Fibroblast of gingiva (primary cell): ENCODE measurements at places on chromosomes 7 and 10.

DNA sequence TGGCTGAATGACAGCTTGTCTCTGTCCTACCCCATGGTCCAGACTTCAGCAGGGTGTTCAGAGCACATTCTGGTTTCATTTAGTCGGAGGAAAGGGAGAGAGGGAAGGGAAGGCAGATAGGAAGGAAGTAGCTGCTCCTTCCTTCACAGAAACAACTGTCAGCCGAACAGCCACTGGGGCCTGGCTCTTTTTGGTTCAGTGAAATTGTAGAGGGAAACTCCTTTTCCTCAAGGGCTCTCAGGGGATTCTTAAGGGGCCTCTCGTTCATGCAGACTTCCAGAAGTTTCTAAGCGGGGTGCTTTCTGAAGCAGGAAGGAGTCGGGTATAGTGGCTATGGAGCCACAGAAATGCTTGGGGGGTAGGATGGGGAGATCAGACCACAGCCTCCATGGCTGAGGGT is 56.4 kb downstream of the TLL2 start:
- no peak for DNase-seq

GRCh38 chr7:19112274-19113001 is 5.0 kb downstream of the TWIST1 start:
- peak; percentile 98 for DNase-seq

- DNase-seq = peak; percentile 26
These were observed 8.2 kb downstream of the MINDY3 start for GRCh38 chr10:15852111-15852557.

DNA sequence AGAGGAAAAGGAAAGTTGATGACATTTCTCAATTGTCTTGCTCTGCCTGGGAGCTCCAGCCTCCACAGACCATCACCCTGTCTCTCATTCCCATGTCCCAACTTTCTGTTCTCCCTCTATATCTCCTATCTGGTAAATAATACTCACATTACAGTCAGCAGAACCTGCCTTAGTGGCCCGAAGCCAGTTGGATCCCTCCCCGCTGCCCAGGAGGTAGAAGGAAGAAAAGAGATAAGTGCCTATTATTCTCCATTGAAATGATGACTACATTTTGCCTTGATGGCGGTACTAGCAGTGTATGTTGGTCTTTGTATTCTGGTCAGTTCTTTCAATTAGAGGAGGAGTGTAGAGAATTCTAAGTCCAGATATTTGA is 91.9 kb downstream of the CSTF2T start:
- no peak for DNase-seq

GRCh38 chr10:49761201-49761788 is 828 bp downstream of the OGDHL start:
- DNase-seq = no peak

- DNase-seq = peak; percentile 65
These were observed 518 bp downstream of the WAPL start for GRCh38 chr10:86520871-86521677.

- DNase-seq = no peak
These were observed 44.4 kb downstream of the DNAH11 start for GRCh38 chr7:21587139-21587784.

DNA sequence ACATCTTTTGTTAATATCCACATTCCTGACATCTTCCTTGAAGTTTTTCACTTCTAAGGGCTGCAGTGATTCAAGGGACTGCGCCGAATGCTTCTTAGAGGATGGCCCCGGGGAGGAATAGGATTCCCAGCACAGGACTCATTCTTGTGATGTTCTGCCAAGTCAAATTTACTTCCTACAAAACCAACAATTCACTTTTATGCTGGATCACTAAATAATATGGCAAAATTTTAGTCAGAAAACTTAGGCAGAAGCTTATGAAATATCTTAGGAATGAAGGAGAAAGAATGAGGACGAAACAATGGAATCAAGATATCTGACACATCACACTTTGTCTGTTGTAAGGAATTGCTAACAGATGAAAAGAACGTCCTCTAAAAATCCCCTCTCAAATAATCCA is 151.5 kb downstream of the JAZF1 start:
- DNase-seq = no peak

GRCh38 chr7:6359734-6360133 is 87.3 kb upstream of the CYTH3 start:
- DNase-seq = no peak

DNA sequence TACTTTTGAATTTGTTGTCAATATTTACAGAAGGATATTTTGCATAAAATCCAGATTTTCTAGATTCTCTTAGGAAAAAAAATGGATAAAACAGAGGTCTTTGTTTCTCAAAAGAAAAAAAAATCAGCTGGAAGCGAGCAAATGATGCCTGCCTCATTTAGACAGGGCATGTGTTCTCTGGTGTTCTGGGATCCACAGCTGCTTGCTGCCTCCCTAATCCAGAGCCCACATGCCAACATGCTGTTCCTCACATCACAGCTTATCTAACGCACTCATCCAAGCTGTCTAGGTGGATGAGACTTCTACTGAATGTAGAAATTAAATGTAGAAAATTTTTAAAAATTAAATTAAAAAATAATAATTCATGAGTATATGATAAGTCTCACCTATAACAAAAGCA is 630.1 kb downstream of the SORCS1 start:
- DNase-seq = no peak

GRCh38 chr7:14191686-14192098 is 202.2 kb upstream of the ETV1 start:
- DNase-seq = peak; percentile 9

DNA sequence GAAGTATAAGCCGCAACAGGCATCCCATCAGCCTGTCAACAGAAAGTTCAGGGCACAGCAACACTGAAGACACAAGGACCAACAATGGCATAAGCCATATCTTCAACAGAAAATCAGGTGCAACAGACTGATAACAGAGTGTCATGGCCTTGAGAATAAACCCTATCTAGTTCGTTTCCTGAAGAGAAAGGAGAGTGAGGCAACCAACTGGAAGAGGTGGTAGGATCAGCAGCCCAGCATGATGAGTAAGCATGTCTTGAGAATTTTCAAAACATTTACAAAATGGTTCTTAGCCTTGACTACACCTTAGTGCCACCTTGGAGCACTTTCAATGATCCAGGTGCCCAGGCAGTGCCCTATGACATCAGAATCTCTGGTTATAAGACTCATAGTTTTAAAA is 290.2 kb upstream of the SEMA3C start:
- no peak for DNase-seq

DNA sequence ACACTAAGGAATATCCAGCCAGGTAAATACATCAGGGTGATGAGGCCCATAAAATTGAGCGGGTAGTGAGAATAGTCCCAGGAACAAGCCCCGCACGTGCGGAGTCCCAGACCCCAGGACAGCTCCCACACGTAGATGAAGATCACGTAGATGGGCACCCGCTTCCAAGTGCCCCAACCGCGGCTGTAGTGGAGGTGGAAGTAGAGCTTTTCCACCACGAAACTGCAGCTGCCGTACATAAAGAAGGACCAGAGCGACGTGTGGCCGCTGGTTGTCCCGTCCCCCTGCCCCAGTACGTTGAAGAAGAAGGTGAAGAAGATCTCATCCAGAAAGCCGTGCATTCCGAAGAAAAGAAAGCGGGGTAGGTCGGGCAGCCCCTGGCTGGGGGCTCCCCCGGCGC is 948 bp downstream of the TMEM229A start:
- DNase-seq = no peak

GRCh38 chr10:85648279-85648754 is 718.3 kb downstream of the GRID1 start:
- no peak for DNase-seq

GRCh38 chr7:56097700-56098099 is 4.9 kb upstream of the PHKG1 start:
- peak; percentile 94 for DNase-seq

- DNase-seq = no peak
These were observed 187.4 kb downstream of the NEBL start for GRCh38 chr10:20709708-20710107.

DNA sequence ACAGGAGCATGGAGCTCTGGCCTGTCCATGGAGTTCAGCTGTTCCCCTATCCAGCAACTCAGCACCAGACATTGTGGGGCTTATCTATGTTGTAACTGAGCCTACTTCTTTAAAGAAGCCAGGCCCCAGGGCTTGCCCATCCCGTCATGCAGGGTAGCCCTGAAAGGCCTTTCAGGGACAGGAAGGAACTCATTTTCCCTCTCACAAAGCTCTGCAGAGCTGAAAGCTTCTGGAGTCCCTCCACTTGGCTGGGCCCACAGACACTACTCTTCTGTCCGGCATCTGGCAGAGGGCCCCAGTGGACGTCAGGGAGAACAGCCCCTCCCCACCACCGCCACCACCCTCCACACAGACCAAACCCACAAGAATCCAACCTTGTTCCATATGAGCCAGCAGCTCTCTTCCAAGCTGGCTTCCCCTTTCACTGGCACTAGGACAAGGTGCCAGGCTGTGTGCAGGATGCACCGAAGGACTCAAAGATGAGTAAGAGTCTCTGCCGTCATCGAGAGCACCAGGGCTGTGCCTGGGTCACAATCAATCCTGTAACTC is 33.1 kb downstream of the DENND2A start:
- DNase-seq = peak; percentile 94

- DNase-seq = no peak
These were observed 365 bp downstream of the YME1L1 start for GRCh38 chr10:27153845-27154193.

GRCh38 chr10:47438857-47439474 is 44.9 kb downstream of the ANXA8 start:
- DNase-seq = peak; percentile 63

DNA sequence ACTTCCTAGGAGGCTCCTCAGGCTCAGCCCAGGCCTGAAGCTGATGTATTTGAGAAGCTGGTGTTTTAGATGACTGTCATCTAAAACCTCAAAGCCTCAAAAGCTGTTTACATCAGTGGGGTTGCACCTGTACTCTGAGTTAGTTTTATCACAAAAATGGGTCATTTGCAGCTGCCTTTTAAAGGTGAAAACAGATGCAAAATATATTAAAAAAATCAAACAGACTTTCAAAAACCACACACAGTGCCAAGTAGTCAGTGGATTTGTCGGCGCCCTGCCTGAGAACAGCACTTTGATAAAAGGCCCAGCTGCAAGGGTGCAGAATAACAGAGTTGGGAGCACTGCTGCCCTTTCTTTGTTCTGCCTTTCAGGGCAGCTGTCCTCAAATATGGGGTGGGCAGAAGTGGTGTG is 103.0 kb downstream of the VOPP1 start:
- no peak for DNase-seq

DNA sequence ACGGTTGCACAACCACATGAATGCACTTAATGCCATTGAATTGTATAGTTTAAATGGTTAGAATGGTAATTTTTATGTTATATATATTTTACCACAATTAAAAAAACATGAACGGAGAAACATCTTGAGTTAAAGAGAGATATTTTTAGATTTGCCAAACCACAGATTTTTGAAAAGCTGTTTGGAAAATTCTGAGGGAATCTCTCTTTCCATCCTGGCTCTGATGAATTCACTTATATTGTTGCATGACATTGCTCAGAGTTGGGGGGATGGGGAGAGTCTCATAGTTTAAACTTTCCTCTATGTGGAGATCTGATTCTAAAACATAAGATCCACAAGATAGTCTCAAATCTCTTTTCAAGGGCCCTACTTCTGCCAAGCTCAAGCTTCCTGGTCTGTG is 275.0 kb upstream of the NPVF start:
- DNase-seq = no peak

DNA sequence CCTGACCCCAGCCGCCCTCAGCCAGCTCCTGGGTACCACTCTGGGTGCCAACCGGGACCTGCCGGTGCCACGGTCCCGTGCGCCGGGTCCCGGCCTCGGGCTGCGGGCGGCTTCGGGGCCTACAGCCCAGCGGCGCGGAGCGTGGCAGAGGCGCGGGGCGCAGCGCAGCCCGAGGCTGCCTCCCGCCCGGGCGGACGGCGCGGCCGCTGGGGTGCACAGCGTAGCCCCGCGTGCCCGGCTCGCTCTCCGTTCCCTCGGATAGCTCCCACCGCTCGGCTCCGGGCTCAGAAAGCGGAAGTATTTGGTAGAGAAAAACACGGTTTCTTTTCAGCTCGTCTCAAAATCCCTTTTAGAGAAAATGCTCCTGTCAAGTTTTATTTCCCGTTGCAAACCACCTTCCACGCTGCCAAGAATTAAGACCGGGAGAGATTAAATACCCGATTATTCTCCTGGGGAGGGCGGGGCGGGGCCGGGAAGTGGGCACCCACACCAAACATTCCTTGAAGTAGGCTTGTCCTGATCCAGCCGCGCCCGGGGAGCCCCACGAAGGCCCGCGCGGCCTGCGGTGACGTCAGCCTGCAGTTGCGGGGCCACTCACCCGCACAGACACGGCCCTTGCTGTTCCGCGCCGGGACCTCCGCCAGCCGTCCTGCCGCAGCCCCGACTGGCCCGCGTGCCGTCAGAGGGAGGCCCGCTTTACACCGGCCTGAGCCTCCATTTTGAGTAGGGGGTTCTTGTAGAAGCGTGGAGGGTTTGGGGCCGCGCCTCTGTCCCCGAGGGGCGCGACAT is 7.2 kb downstream of the HOXA13 start:
- no peak for DNase-seq

DNA sequence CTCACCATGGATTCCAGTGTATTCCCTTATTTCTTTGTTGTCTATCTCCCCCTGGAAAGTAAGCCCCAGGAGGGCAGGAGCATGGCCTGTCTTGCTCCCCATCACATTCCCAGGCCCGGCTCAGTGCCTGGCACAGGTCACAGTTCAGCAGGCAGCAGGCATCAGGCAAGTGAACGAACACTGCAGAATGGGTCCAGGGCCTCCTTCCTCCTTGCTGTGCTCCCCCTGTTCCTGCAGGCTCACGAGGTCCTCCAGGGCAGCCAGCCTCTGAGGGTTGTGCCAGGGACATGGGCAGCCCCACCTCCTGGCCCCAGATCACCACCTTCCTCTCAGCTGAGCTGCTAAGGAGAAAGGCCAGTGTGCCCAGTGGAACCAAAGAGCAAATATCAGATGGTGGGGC is 41.8 kb downstream of the PDLIM1 start:
- DNase-seq = no peak

- peak; percentile 18 for DNase-seq
These were observed 33.4 kb upstream of the ADRB1 start for GRCh38 chr10:114010316-114010715.

DNA sequence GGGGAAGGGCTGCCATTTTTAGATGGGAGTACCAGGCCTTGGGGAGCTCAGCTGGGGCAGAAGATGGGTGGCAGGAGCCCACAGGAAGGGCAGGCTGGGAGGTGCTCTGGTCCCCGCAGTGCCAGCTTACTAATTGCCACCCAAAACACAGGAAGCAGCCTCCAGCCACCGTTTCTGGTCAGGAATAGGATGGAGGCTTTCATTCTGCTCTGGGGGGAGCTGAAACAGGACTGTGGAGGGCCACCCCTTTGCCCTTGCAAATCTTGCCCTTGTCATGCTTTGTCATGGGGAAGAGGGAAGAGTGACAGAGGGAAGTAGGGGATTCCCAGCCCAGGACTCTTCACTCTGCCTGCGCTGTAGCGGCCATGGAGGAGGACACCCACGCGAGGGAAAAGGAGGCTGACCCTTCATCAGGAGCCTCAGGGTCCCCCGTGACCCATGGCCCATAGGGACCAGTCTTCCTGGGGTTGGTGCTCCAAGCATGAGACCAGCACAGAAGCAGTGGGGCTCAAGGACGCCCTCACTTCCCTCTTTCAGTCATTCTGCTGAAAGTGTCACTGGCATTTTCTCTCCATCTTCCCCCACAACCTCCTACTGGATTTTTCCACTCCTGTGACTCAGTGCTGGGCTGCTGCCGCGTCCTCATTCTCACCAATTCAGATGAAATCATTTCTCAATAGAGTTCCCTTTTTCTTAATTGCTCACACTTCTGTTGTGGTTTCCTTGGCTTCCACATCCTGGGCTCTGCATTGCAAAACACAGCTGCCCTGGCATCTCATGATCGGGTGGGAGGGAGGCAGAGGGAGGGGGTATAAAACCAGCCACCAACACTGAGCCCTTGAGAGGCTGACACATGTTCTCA is 61.9 kb downstream of the MKI67 start:
- DNase-seq = peak; percentile 74

- no peak for DNase-seq
These were observed 260.5 kb upstream of the CACNA2D1 start for GRCh38 chr7:82704121-82704520.
